CD4-positive, alpha-beta T cell treated with Interleukin-4 for 4 hours (primary cell): ENCODE measurements at places on chromosomes 7 and 10.
A peak's percentile ranks its signal among the peaks of the same experiment; 100 is the strongest.

DNA sequence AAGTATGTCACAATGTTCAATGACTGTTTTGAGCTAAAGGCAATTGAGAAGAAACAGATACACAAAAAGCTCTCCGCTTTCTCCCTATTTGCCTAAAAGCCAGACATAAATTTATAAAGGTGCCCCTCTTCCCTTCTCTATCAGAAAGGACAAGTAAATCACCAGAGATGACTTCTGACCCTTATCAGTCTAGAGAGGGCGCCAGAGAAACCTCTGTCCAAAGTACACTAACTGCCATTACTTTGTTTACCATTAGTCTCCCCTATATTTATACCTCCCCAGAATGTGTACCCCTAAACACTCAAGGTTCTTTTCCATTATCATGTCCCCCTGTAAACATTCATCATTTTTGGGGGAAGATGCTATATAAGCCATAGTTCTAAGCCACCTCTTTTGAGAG, 49.3 kb downstream of the TPK1 start:
- DNase-seq: peak; percentile 39

- DNase-seq: no peak
Observed at GRCh38 chr7:31056775-31057346, 4.8 kb downstream of the ADCYAP1R1 start.

DNA sequence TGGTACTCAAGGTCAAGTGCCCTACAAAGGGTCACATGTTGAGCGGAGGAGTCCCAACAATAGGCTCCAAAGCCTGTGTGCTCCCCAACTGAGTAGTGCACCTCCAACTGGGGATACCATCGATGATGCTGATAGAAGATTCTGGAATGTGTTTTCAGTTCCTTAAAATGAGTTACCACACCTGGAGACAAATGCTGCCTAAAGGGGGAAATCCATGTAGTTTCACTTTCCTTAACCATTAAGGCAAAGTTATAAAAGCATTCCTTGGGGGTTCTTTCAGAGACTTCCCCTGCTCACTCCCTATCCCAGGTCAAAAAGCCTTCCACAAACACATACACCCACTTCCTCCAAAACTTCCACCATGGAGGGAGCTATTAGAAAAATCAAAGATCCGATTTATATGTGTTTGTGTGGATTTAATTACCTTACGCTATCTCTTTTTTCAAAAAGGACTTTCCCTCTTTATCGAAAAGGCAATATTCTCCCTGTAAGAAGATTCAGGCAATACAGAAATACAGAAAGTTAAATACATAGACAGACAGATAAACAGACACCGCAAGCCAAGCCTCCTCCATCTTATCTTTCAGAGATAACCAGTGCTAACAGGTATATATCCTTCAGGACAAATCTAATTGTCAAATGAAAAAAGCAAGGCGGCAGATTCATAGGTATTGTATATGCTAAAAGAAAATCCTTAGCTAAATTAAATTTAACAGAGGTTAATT, 135.9 kb upstream of the ASAH2 start:
- no peak for DNase-seq

- no peak for DNase-seq
Observed at GRCh38 chr7:461453-462172, 58.0 kb downstream of the PDGFA start.

DNA sequence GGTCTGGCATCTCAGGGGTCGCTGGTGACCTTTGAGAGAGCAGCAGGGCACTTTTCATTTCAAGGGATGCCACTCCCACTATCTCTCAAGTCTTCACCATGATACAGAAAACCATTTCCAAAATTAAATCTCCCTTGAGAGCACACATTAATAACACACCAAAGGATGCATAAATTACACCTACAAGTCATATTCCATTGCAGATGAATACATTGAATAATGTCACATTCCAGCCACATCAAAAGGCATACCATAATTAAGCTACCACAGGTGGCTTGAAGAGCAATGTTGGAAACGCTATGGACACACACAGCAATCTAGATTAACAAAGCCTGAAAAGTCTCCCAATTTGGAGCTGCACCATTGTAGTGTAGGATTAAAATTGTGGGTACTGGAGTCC, 353.3 kb upstream of the ZMIZ1 start:
- no peak for DNase-seq

GRCh38 chr10:112919721-112920120, 30.3 kb upstream of the TCF7L2 start:
- no peak for DNase-seq

GRCh38 chr7:12731214-12731656, 43.8 kb downstream of the ARL4A start:
- DNase-seq: peak; percentile 62

- DNase-seq: no peak
Observed at GRCh38 chr7:2460641-2461040, 15.6 kb downstream of the GRIFIN start.

DNA sequence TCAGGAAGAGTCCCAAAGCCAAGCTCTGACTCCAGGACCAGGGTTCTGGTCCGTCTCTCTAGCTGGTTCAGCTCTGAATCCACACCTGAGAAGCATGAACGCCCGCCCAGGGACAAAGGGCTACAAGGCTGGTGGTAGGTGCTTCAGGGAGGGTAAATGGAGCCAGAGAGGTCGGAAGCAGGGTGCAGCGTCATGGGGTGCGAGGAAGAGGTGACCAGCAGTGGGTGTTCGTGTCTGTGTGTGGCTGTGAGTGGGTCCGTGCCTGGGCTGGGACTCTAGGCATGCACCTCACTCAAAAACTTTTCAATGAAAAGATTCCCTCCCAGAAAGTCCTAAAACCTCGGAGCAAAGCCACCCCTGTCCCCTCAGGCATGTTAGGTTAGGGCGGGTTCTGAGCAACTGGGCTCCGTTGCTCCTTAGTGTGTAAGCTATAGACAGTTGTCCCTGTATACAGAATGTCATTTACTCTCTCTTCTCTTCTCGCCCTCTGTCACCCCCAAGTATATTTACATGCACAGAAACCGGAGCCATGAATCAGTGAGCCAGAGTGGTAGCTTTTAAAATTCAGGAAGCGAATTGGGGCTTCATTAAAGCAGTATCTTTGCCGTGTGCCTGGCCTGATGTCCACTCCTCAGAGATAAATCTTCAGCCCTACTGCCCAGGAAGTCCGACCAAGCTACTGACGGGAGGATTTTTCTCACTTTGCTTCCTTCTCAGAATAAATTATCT, 12.3 kb upstream of the GATA3 start:
- no peak for DNase-seq

GRCh38 chr10:118746246-118746645, 8.5 kb downstream of the CACUL1 start:
- no peak for DNase-seq

GRCh38 chr10:89377705-89378637, at the start of gene IFIT1B:
Gene IFIT1B, plus strand, starts transcription at chr10:89378056. Its CDS starts 80 bp downstream, at chr10:89378136.
- no peak for DNase-seq

GRCh38 chr7:71135116-71135515, 3.2 kb downstream of the GALNT17 start:
- DNase-seq: no peak

DNA sequence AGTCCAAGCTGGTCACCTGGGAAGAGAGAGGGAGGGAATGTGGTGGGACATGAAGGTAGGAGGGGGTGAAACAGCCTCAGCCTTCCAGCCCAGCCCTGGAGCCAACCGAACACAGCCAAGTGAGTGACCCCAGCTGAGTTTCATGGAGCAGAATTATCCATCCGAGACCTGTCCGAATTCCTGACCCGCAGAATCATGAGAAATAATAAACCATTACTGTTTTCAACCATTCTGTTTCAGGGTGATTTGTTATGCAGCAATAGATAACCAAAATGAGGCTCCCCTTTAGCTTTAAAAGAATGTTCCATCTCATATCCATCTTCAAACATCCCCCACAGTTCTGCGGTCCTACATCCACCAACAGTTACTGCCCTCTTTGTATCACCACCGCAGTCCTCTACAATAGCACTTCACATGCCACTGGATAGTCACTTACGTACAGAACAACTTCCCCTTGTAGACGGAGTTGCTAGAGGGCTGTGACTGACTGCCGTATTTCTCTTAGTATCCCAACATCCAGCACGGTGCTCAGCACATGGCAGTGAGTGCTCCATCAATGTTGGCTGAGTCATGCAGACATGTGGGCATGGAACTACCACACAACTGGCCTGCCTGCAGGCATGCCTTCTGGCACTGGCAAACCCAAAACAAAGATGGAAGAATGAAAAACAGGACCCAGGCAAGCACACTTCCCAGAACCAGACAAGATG, 18.5 kb downstream of the KIAA1549 start:
- DNase-seq: no peak

DNA sequence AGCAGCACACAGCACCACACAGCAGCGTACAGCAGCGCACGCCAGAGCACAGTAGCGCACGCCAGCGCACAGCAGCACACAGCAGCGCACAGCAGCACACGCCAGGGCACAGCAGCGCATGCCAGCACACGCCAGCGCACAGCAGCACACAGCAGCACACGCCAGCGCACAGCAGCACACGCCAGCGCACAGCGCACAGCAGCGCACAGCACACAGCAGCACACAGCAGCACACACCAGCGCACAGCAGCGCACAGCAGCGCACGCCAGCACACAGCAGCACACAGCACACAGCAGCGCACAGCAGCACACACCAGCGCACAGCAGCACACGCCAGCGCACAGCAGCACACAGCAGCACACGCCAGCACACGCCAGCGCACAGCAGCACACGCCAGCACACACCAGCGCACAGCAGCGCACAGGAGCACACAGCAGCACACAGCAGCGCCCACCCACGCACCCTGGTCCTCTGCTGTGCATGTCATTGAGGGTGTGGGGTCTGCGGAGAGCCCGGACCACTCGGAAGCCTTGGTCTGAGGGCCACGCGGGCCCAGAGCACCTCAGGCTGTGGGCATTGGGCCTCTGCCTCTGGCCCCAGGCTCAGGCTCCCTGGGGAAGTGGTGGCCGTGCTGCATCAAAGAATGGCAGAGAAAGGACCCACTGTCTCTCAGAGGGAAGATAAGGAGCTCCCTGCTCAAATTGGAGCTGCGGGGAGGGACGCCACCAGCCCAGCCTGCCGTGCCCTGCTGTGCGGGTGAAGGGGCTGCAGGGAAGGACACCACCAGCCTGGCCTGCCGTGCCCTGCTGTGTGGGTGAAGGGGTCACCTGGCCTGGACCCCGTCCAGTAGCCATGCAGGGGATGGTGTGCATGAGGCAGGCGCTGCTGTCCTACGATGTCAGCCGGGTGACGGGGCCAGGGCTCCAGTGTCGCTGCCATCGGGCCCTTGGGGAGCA, 27.5 kb upstream of the GPR146 start:
- no peak for DNase-seq

- no peak for DNase-seq
Observed at GRCh38 chr7:68967598-68967997, 630.7 kb upstream of the AUTS2 start.

DNA sequence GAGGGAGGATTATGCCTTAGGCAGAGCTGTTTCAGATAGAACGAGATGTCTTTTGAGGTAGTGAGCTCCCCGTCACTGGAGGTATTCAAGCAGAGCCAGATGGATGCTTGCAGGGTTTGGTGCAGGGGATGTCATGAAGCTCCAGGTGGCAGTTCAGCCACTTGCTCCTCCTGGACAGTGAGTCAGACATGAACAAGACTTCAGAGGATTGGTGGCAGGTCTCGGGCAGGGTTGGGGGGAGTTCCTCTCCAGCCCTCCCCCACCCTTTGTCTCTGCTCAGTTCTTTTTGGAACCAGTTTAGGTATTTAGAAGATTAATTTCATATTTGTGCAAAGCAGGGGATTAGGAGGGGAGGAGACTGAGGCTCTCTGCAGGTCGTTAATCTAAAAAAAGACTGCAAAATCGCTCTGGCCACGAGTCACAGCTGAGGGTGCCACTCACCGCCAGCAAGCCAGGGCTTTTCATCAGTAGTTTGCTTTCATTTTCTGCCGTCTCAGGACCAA, 21.5 kb upstream of the MYL10 start:
- no peak for DNase-seq

GRCh38 chr10:119283818-119284217, 76.4 kb downstream of the GRK5 start:
- peak; percentile 33 for DNase-seq

GRCh38 chr10:122307669-122308416, 36.7 kb downstream of the BTBD16 start:
- DNase-seq: no peak

DNA sequence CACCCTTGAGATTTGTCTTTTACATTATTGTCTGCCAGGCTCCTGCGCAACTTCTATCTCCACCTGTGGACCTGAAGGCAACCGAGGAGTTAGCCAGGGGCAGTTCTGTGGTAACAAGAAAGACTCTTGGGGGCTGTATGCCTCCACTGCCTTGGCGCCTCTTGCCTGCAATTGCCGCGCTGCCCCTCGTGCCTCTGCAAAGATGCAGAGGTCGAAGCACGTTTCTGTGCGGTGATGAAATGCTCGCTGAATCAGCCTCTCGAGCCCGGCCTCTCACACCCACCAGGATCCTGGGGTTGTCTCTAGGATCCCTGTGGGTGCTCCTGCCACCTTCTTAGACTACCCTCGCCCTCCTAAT, 486 bp upstream of the LHFPL3 start:
- DNase-seq: no peak

DNA sequence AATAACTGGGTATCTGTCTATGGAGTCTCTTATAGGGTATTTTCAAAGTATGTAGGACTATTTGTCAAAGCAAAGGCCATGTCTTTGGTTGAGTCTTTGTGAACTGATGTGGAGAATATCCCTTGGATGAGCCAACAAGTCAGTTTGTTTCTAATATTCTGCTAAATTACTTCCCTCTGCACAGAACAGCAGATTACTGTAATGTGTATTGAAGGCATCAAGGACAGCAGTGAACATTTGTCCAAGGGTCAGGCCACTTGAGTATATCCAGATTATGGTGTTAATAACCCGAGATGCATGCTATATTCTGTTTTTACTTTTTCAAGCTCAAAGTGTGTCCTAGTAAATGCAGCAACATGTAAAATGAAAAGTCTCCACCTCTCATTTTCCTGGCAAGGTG, 144.2 kb upstream of the GLI3 start:
- no peak for DNase-seq

DNA sequence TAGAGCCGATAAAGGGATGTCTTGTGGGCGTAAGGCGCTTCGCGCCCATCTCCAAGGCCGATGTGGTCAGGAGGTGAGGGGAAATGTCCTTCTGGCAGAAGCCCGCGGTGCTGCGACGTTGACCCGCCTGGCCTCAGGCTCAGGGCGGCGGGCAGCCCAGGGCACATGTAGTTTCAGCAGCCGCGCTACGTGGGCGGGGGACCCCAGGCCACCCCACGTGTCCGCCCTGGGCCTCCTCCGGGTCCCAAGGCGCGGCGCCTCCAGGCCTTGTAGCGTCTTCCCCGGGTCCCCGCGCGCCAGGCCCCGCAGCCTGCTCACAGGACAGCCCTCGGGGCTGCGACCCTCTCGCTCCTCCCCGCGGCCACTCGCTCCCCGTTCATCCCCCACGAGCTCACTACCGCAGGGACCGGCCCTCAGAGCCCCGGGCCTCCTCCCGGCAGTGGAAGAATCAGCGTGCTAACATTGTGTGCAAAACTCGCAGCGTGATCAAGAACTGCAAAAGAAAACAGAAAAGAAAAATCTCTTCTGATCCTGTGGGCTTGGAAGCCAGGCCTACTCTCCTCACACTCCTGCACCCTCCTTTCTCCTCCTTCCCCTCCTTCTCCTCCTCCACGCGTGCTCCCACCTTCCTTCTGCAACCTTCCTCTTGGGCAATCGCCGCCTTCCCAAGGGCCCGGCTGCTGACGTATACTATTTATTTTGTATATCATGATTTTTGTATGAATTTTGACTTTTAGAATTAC, 4.4 kb upstream of the TBX20 start:
- DNase-seq: no peak

GRCh38 chr10:99369551-99369950, 40.4 kb downstream of the CNNM1 start:
- DNase-seq: no peak

- no peak for DNase-seq
Observed at GRCh38 chr10:86073199-86073977, 293.2 kb downstream of the GRID1 start.
